Psoas muscle (tissue), 8 donors: ENCODE measurements at places on chromosomes 5 and 9. TPM values are rescaled to one million over a fixed set of nuclear protein-coding genes. Genes with fewer than 3 reads are reported as not detected.
A peak's percentile ranks its signal among the peaks of the same experiment; 100 is the strongest.

Gene GTF2H2
- polyA plus RNA-seq: 21.3 TPM

Gene CMYA5
- polyA plus RNA-seq: 790 TPM

Gene NPDC1
- polyA plus RNA-seq: 23.2 TPM

DNA sequence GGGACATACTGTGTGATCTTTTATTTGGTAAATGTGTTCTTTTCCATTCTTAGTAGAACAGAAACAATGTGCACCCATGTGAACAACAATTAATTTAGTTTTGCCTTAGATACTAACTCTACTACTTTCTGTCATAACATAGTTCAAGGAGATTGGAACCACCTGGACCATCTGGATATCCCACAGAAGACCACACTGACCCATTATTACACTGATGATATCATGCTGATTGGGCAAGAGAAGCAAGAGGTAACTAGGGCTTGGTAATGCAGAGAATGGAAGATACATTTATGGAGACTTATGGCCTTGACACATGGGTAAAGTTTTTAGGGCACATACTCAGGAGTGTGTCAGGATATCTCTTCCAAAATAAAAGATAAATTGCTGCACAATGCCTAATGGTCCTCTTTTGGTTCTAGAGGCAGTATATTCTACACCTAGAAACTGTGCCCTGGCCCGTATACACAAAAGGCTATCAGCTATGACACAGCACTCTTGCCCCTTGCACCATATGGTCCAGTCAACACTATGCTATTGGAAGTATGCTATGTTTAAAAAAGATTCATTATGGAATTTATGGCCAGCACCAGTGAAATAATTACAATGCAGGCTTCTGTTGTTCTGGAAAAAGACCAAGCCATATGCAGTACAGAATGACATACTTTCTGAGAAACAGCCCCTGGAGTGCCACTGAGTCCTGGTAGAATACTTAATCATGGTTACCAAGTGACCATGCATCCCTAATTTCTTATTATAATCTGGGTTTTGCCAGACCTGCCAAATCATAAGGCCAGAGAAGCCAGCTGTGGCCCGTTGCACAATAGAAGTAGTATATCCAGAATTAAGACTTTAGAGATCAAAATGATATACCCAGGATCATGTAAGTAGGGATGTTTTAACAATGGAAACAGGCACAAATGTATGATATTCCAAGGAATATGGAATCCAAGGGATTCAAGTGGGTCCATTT lies 41.6 kb upstream of the MROH2B start:
- DNase-seq: no peak

DNA sequence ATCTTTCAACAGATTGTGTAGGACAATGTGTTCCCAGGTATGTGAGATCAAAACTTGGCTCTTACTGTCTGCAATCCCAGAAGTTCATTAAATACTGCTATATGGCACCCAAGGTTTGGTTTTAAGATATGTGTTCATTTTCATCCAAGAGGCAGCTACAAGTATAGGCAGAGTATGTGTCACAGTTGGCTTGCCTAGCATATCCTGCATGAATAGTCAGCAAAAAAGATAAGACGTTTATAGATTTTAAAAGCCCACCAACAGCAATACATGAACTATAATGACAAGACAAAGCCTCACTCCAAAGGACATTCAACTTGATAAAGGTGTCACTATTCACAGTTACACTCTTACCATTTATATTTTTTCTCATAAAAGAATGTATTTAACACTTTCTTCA lies 99.1 kb downstream of the BNC2 start:
- no peak for DNase-seq

GRCh38 chr9:136031741-136032730 lies 63.1 kb downstream of the NACC2 start:
- DNase-seq: peak; percentile 6

DNA sequence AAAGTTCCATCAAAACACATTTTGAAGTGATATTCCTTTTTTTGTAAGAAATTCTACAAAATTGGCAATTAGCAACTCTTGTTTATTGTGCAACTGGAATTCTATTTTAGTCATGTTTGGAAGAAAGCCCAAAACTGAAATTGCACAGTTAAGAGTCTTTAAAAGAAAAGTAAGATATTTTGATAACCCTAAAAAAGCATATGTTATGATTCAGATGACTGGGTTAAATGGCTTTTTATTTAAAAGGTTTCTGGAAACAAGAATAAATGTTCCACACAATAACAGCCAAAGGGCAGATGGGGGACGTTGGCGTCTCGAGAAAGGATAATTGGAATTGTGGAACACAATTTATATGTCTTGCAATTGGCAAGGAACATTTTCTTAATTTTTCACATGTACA lies 275.2 kb downstream of the CDH9 start:
- no peak for DNase-seq

Gene GOLM1
- polyA plus RNA-seq: 3.4 TPM

- no peak for DNase-seq
These were observed 18.3 kb upstream of the HSDL2 start for GRCh38 chr9:112361601-112362000.

DNA sequence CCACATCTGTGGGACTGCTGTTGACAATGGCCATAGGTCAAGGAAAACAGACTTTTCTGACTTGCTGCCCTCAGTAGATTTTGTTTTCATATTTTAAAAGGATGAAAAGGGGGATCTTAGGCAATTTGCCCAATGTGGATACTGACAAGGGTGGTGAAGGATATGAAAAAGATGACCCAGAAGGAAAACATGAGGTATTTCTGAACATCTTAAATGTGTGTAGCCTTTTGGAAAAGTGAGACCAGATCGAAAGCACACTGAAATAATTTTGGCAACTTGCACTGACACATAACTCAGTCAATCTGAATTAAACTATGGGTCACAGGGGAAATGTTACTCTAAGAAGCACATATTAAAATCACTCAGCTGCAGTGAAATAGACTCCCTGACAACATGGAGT lies 1793.0 kb upstream of the ACO1 start:
- no peak for DNase-seq

- no peak for DNase-seq
These were observed 104.3 kb downstream of the PIK3R1 start for GRCh38 chr5:68319706-68320412.

Gene SLIT3
- 0.81 TPM for polyA plus RNA-seq

- DNase-seq: no peak
These were observed 112.3 kb upstream of the WWC1 start for GRCh38 chr5:168179192-168179593.

DNA sequence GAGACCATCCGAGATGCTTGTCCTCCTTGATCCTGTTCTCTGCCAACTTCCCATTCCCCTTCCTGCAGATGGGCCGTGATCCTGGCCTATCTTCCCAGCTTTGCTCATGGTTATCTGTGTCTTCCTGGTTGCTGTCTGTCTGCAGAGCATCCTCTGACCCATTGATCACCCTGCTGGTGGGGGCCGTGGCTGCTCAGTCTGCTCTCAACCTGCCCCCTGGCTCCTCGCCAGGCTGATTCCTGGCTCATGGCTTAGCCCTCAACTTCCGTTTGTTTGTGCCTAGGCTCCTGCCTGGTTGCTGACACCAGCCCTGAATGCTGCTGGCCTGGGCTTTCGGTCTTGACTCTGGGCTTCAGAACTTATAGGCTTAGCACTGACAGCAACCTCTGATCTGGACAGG lies 67.1 kb upstream of the SMIM15 start:
- no peak for DNase-seq

GRCh38 chr5:140833993-140834392 lies at the start of gene PCDHA7:
TSS of gene PCDHA7 (plus strand) at chr5:140834269. CDS start at chr5:140834384, 115 bp downstream.
- DNase-seq: no peak

- no peak for DNase-seq
These were observed 173.2 kb downstream of the GABRB2 start for GRCh38 chr5:161373345-161373707.

Gene TRPM3
- not detected for polyA plus RNA-seq

DNA sequence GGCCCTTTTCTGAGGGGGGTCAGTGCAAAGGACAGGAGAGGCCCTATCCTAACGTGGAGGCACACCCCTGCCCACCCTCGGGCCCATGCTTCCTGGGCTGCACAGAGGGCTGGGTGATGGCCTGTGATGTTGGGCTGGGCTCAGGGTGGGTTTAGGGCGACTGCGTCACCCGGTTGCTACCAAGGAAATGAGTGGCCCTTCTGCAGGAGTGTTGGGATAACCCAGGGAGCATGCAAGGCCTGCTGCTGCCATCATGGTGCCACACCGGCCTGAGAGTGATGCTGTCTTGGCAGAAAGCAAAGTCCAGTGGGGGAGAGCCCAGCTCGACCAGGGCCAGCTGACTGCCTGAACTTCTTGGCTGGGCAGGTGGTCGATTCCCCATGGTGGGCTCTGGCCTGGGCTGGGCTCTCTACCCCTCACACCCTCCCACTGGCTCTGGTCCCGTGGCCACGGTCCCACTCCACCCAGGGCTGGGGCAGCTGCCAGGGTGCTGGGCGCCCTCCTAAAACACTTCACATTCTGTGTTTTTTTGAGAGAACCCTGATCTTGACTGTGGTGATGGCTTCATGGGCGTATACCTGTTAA lies 21.5 kb upstream of the MRNIP start:
- DNase-seq: no peak

- no peak for DNase-seq
These were observed 264.4 kb downstream of the HTR1A start for GRCh38 chr5:63697811-63698210.

DNA sequence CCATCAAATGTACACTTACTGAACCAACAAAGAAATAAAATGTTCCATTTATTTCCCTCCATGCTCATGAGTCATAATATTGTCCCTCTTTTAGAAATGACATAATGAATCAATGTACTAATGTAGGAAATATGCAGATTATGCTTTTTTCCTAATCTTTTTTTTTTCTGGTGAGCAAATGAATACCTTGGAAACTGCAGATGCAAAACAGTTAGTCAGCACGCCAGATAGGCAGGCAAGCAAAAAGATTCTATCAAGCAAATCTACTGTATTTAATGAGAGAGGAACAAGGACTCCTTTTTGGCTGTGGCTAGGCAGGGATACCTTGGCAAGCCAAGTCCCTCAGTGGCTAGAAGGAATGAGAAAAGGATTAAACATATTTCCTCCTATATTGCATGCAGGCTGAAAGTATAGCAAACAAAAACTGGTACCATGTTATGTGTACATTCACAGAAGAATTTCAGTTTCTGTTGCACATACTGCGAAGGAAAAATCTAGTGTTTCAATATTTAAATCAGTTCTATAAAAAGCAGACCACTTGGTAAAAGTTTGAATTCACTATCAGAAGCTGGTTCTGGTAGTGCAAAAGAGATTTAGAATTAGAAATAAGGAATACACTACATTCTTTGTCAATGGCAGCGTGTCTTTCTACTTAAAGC lies 605.4 kb downstream of the TLE1 start:
- no peak for DNase-seq

Gene DMRTA1
- polyA plus RNA-seq: 0.09 TPM

DNA sequence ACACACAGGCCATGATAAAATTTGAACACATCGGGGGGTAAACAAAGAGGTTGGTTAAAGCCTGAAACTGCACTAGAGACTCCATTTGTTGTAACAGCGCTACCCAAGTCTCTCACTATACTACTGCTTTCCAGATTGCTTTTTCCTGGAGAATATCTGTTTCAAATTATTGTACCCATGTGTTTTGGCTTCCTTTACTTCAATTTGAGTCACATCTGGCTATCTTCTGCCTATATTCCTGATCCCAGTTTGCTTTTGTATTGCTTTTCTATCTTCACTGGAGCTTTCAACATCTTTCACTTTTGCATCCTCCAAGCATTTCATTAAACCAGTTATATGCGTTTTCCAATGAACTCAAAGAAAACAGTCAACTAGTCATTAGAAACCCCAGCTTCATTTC lies 404.7 kb downstream of the MLLT3 start:
- no peak for DNase-seq

GRCh38 chr9:81782313-81782995 lies 93.1 kb upstream of the TLE1 start:
- no peak for DNase-seq

Gene DRD1
- not detected for polyA plus RNA-seq

Gene SLCO6A1
- polyA plus RNA-seq: not detected

Gene IRGM
- not detected for polyA plus RNA-seq

DNA sequence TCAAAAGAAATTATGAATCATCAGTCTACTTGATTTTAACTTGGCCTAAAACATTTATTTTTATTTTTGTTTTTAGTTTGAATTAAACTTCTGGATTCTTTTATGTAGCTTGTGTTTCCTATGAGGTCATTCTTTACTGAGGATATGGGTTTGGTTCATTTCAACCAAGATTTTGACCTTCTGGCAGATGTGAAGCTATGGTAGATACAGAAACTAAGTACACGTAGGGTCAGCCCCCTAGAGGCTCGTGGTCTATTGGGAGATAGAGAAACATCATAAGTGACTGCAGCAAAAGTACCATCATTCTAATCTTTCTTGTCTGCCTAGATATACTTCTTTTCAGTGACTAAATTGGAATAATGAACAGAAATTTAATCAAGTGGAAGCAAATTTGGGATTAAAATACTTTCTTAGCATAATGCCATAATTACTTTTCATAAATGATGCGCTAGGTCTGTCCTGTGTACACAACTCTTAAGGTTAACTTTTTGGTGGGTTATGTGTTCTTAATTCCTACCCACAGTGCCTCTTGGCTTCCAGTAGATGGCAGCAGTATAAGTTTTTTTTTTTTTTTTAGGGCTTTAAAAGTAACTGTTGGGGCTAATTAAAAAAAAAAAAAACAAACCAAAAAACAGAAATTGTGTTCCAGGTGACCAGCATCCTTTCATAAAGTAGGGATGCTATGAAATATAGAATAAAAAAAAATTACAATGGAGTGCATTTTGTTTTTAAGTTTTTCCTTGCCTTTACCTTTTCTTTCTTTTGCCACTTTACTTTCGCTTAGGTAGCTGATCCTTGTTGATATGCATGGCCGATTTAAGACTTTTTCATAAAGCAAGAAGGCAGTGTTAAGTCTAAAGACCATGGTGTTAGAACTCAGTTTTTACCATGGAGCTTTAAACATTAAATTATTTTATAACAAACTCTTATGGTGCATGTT lies 49.9 kb downstream of the LRRTM2 start:
- DNase-seq: no peak

- DNase-seq: no peak
These were observed 302.4 kb downstream of the SMARCA2 start for GRCh38 chr9:2317591-2317990.

- DNase-seq: no peak
These were observed 24.8 kb downstream of the PPP3R2 start for GRCh38 chr9:101569741-101570501.

Gene TICAM2
- 1.3 TPM for polyA plus RNA-seq

DNA sequence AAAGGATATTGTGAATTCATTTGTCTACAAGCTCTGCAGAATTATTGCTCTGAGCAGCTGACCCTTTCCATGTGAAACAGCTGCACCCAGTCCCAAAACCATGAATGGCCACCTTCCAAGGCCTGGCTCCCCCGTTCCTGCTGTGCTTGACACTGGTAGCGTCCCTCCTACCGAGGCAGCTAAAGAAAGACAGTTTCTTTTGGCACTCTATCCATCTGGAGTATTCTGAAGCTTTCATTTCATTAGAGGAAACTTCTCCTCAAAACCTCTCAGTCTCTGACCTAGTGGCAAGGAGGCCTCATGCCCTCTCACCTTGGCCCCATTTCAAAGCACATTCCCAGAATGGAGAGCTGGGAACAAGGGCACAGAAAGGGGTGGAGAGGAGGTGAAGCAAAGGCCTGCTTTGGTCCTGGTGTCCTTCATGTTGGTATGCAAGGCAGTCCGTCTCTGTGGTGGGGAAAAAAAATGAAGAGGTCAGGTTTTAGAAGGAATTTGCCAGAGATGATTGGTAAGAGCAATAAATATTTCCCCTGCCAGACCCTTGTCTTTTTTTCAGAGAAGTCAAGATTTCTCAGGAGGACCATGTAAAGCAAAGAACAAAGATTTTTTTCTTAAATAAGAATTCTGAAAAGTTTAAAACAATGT lies 232.0 kb downstream of the RFK start:
- no peak for DNase-seq

GRCh38 chr5:99605904-99606303 lies 677.1 kb upstream of the CHD1 start:
- no peak for DNase-seq

GRCh38 chr5:45862763-45863162 lies 166.6 kb upstream of the HCN1 start:
- DNase-seq: no peak
